Stimulated activated CD4-positive, alpha-beta T cell treated with anti-CD3 and anti-CD28 coated beads, Interleukin-1b, Interleukin-23, amount 100 ng/mL, for 1 hour (primary cell): ENCODE measurements at places on chromosomes 3 and 15.

- DNase-seq, result no peak
Measured at GRCh38 chr3:25144430-25144829, 283.6 kb upstream of the RARB start.

DNA sequence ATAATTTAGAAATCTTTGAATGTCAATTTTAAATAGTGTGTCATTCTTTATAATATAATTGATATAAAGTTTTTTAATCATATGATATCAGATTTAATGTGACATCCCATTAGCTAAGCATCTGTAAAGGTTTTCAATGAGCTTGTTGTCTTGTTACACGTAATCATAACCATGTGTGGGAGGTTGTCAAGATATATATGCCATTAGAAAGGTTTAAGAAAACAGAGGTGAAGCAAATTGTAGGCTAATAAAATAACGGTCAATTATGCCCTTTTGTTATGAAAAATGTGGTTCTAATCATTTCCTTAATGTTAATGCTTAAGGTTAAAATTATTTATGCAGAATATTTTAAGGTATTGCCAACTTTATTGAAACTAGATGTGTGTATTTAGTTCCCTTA lies 56.3 kb downstream of the RSRC1 start:
- no peak for DNase-seq

DNA sequence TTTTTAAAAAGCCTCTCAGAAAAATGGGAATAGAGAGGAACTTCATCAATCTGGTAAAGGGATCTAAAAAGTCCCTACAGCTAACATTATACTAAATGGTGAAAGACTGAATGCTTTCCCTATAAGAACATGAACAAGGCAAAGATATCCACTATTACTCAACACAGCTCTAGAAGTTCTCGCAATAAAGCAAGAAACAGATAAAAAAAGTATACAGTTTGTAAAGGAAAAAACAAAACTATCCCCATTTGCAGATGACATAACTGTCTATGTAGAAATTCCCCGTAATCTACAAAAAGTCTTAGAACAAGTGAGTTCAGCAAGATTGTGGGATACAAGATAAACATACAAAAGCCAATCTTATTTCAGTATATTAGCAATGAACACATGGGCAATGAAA lies 15.4 kb downstream of the EDC3 start:
- DNase-seq, result no peak

- DNase-seq, result no peak
Measured at GRCh38 chr15:80850941-80851451, 71.8 kb downstream of the CEMIP start.

- DNase-seq, result no peak
Measured at GRCh38 chr3:110491413-110491812, 580.2 kb upstream of the NECTIN3 start.

GRCh38 chr15:67573194-67573593 lies 30.7 kb downstream of the MAP2K5 start:
- no peak for DNase-seq

GRCh38 chr3:158830391-158830790 lies 28.5 kb downstream of the MFSD1 start:
- DNase-seq, result no peak

DNA sequence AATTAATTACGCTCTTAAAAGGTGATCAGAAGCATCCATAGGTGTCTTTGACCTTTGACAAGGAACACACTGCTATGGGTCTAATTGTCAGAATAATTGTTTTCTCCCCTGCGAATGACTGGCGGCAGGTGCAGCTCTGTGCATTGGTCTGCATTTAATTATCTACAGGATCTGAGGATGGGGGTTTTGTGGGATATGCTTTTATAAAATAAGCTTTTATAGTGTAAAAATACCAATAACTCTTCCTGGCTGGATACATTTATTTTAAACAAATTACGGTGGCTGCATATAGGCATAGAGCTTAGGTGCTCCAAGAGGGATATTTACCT lies 201.6 kb upstream of the RGMA start:
- DNase-seq, result no peak

DNA sequence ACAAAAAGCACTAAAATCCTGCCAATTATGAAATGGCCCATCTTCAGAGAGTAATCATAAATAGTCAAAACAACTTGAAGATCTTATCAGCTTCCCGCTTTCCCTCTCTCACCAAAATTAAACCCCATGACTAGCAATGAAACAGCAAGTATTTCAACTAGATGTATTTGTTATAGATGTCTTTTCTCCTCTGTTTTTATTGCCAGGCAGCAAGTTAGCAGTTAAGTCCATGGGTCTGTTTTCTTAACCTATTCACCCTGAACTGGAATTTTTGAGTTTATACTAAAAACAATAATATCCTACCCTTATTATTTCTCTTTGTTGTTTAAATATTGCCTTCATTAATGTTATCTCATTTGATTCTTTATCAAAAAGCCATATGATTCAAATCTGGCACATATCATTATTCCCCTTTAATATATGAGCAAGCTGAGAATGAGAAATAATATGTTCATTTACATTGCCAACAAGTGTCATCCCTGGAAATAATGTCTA lies 23.3 kb downstream of the AQP9 start:
- DNase-seq, result no peak

DNA sequence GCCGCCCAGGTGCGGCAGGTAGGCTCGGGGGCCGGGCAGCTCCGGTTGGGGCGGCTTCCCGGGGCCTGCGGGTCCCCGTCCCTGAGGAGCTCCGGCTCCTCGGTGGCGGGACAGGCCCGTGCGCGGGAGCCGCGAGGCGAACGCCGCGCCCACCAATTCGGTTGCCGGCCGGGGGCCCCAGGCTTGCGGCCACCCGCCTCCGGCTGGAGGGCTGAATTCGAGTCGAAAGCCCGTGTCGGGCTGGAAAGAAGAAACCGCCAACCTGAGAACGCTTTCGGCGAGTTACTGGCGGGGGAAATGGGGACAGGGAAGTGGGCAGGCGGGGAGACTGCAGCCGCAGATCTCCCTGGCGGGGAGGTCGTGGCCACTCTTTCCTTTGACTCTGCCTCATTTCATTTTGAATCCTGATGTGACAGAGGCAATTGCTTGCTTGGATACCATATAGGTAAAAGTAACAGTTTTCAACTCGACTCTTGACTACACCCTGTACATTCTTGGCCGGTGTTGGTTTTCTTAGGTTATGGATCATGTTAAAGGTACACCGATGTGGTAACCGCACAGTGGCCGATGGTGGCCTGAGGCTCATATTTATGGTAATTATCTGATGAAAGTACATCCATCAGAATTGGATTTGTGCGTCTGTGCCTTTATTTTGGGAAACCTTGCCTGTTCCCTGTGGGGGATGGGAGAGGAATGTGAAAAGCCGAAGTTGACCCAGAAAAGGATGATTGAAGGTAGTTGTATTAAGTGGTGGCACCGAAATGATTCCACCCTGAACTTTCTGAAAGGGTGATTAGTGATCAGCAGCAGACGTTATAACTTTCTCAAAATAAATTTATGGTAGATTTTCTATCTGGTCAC lies 1.7 kb downstream of the B3GNT5 start:
- DNase-seq, result no peak

GRCh38 chr3:108414007-108414406 lies 96.4 kb downstream of the MYH15 start:
- DNase-seq, result no peak

DNA sequence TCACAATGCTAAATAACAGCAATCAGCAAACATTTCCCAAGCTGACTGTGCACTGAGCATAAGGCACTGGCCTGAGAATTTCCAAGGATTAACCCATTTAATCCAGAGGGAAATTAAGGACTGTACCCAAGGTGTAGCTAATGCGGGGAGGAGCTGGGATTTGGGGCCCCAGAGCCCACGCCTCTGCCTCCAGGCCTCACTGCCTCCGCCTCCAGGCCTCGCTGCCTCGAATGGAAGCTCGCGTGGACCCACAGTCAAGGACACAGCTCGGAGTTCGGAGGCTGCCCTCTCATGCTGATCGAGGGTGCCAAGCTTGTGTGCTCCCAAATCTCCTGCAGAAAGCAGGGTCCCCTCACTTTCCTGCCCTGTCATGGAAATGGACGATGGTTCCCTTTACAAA lies 76.5 kb upstream of the SNRPA1 start:
- DNase-seq, result no peak

- no peak for DNase-seq
Measured at GRCh38 chr3:70006089-70006488, 6.6 kb downstream of the SAMMSON start.

- DNase-seq, result no peak
Measured at GRCh38 chr15:101615986-101616848, 36.0 kb downstream of the TM2D3 start.

- no peak for DNase-seq
Measured at GRCh38 chr3:123038751-123039150, 11.2 kb upstream of the SEMA5B start.

- no peak for DNase-seq
Measured at GRCh38 chr3:71061581-71061980, 521.9 kb downstream of the FOXP1 start.

- DNase-seq, result no peak
Measured at GRCh38 chr3:71101626-71102025, 481.9 kb downstream of the FOXP1 start.

GRCh38 chr3:179953993-179954870 lies 82.5 kb downstream of the PEX5L start:
- DNase-seq, result no peak

DNA sequence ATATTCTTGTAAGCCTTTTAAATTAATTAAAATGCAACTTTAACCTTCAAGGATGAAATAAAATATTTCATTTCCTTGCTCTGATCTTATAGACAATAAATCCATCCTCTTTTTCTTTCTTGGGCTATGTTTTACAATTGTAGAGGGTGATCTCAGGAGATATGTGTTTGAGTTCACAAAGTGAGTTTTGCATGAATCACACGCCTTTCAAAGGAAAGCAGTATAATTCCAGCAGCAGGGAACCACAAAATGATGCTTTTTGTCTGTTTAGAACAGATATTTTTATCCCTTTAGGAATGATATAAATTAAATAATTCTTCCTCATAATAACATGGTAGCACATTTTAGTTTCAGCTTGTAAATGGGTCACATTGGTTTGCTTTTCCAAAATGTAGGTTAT lies 191.2 kb downstream of the SEMA6D start:
- DNase-seq, result no peak

DNA sequence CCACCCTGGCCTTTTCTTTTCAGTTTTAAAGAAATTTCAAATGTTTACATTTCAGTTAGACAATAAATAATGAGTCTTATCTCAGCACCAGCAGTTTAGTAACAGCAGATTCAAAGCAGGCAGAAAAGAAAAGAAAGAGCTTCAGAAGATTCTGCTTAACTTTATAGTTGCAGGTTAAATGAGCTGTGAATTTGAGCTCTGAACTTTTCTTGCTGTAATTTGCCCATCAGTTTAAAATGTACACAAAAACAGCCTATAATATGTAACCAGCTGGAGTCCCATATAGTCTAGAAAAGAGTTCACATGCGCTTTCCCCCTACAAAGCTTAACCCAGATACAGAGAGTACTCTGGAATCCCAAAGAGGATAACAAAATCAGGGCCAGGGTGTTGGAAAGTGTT lies 59.7 kb upstream of the SIAH2 start:
- no peak for DNase-seq

- no peak for DNase-seq
Measured at GRCh38 chr3:5186089-5186857, 1.2 kb upstream of the EDEM1 start.

DNA sequence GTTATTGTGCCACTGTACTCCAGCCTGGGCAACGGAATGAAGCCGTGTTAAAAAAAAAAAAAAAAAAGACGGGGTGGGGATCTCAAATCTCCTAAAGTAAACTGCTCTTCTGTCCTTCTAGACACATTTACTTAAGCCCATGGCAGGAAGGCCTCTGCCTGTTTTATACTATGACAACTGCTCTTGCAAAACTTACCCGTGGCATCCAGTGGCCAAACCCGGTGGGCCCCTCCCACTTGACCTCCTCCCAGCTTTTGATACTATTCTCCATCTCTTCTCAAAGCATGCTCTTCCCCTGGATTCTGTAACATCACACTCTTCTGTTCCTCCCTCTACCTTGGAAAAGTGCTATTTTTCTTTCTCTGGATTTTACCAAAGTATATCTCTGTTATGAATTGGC lies 112.2 kb downstream of the RFTN1 start:
- DNase-seq, result no peak

- DNase-seq, result no peak
Measured at GRCh38 chr15:99556011-99556410, 9.8 kb upstream of the MEF2A start.

DNA sequence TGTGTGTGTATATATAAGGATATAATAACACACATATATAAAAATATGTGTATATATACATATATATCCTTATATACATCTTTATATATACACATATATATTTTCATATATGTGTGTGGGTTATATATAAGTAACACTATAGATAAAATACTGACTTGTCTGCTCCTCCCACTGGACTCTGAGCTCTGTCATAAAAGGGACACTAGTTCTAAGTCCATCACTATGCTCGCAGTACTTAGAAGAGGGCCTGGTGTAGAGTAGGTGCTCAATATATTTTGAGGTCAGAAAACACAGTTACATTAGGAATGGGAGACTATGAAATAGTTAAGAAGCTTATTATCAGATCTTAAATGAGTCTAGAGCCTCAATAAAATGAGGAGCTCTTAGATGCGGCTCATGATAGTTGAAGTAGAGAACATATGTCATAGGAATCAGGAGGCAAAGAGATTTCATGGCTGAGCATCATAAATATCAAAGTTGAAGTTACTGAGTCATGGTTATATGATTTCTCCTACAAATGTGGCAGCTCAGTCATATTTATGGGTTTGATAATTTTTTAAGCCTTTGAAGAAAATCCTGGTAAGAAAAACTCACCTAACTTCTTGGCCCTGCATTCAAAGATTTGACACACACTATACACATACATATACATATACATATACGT lies 371.2 kb upstream of the THBS1 start:
- DNase-seq, result no peak

DNA sequence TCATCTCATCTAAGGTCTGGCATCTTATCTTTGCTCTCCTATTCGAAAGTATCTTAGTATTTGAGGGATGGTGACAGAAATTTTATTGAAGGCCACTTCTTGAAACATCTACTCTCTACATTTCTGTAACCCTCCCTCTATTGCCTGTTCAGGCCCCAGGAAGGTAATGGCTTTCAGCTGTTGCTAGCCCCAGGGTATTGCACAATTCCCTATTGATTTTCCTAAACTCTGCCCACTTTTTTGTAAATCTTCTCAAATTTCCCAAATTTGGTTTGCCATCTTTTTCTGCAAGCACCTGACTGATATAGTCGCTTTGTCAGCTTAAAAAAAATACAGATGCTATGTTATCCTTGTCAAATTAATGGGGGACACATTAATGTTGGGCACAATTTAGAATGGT lies 242.1 kb downstream of the RAP2B start:
- no peak for DNase-seq

- no peak for DNase-seq
Measured at GRCh38 chr3:142642956-142643355, 46.8 kb downstream of the PLS1 start.

DNA sequence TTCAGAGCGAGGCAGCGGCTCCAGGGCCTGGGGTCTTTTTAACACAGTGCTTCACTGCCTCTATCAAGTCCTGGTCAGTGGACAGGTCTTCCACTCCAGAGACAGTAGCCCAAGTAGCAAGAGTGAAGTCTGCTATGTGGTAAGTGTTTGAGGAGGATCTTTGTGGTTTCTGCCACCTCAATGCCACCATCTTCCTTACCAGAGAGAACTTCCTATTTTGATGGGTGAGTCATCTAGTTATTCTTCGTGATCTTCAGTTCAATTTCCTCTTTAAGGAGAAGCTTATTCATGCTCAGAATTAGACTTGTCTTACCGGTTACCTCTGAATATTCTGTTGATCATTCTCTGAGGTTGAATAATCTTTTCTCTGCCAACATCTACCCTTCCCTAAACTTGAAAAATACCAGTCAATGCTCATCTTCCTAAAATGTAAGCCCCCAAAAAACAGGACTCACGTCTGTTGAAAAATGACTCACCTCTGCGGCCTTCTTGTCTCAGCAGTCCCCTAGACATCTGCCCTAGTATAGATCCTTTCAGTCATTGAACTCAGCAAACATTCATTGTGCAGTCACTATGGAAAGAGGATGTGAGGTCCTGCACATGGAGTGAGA lies 32.2 kb upstream of the BCL6 start:
- DNase-seq, result no peak
